ENCODE measurements at places on chromosomes 5 and 9.
A peak's percentile ranks its signal among the peaks of the same experiment; 100 is the strongest.

DNA sequence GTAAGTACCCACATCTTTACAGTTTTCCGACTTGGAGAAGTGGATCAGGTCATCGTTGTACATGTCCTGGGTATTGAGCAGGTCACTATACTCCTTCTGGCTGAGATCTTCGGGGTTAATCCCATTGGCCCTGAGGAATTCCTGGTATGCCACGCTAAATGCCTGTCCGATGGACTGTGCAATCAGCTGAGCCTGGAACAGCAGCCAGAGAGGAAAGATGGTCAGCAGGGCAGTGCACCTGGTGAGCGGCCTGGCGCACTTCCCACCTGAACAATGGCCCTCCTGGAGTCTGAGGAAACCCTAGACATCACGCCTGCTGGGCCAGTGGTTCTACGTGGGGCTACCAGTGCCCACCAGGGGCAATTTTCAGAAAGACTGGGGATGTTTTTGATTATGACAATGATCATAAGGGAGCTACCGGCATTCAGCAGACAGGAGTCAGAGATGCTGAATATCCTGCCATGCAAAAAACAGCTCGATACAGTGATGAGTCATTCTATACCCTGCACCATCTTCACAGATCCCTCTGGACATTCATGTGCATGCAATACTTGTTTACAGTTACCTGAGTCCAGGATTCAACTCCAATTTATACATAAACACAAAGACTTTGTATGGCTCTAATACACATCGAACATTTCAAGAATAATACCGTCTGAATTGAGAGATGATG is 127.2 kb downstream of the ENTREP1 start:
- DNase-seq: peak; percentile 74

DNA sequence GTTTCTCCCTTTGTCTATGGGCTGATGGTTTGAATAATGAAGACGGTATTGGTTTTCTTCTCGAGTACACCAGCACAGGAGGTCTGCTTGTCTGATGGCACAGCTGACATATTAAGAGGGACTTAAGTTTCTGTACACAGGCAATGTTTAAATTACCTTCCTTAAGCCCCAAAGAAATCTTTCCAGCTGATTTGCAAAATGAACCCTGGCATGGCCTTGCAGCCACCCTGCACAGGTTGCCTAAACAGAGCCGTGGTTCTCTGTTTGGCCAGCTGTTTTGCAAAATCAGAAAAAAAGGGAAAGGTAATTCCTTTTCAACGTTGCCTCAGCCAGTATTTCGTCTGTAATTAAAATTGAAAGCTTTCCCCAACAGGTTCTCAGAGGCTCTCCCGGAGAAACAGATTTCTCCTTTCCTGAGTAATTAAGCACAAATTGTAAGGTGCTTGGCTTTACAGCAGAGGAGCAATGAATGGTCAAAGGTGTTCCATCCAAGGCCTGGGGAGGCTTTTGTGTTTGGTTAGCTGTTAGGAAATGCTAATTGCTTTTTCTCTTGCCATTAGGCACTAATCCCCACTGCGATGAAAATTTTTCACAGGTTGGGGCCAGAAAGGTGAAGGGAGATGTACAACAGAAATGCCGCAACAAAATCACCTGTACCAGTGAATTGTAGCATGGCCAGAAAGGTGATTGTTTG is 138.9 kb downstream of the RASEF start:
- DNase-seq: no peak

- DNase-seq: peak; percentile 58
Observed at GRCh38 chr9:16303506-16303905, 567.0 kb downstream of the BNC2 start.

DNA sequence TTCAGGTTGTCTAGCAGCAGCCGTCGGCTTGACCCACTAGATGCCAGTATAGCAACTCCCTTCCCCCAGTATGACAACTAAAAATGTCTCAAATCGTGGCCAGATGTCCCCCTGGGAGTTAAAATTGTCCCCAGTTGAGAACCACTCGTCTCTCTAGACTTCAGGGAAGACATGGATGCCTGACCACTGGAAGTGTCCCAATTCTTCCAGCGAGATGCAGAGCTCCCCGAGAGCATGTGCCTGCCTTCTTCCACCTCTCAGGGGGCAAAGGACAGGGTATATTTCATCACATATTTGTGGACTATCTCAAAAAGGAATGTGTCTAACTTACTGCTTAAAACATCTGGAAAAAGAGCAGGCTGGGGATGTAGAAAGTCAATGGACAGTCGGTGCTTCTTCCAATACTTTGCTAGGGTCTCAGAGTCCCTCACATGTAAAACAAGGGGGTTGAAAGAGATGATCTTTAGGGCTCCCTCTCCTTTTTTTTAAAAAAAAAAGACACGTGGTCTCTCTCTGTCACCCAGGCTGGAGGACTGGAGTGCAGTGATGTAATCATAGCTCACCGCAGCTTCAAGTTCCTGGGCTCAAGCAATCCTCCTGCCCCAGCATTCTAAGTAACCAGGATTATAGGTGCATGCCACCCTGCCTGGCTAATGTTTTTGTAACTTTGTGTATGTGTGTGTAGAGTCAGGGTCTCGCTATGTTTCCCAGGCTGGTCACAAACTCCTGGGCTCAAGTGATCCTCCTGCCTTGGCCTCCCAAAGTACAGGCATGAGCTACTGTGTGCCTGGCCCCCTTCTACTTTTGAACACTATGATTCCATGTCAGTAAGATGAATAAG is 190.6 kb downstream of the DAB2IP start:
- DNase-seq: peak; percentile 35

DNA sequence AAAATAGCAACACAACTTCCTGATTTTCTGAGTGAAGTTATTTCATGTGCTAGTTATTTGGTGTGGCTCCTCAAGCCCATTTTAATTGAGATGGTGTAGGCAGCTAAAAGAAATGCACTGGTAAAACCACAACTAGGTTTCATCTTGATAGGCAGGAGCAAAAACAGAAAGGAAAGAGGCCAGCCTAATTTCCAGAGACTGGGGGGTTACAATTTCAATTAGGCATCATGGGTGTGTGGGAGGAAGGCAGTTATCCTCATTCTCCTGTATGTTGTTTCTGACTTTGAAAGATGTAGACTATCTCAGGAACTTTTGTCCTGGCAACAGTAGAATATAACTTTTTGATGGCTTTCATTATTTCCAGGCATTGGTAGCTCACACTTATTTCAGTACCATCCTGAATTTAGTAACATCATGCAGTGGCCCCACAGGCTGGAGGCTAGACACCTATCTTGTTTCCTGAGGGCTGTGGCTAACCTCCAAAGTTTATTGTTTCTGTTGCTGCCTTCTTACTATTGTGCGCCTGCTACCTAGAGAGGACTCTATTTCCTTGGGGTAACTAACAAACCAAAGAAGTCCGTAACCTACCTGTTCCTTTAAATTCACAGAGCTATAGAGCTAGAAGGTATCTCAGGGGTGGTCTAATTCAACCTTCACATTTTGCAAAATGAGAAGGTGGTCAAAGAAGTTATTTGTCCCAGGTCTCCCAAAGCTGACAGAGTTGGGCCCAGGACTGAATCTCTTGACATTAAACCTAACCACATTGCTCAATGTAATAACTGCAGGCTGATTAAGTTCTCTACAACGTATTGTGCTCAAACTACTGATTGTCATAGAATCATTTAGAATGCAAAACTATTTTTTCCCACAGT is 42.4 kb downstream of the FYB1 start:
- no peak for DNase-seq

- DNase-seq: peak; percentile 76
Observed at GRCh38 chr5:118115791-118116190, 872.6 kb downstream of the DTWD2 start.

DNA sequence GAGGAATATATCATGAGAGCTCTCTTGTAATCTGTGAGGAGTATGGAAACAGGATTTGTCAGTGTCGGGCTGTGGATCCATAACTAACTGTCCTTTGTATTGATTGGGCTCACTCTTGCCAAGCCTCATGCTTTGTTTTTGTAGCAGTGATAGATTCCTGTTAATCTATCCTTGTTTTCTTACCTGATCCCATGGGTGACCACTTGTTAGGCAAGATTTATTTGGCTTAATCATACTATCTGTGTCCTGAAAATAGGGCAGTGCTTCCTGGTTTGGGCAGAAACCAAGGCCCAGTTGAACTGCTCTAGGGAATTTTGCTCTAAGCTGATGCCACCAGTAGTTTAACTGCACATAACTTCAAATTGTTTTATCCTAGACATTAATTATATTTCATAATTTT is 6.1 kb downstream of the NDFIP1 start:
- no peak for DNase-seq

GRCh38 chr9:116403171-116403570 is 249.6 kb downstream of the PAPPA start:
- no peak for DNase-seq

DNA sequence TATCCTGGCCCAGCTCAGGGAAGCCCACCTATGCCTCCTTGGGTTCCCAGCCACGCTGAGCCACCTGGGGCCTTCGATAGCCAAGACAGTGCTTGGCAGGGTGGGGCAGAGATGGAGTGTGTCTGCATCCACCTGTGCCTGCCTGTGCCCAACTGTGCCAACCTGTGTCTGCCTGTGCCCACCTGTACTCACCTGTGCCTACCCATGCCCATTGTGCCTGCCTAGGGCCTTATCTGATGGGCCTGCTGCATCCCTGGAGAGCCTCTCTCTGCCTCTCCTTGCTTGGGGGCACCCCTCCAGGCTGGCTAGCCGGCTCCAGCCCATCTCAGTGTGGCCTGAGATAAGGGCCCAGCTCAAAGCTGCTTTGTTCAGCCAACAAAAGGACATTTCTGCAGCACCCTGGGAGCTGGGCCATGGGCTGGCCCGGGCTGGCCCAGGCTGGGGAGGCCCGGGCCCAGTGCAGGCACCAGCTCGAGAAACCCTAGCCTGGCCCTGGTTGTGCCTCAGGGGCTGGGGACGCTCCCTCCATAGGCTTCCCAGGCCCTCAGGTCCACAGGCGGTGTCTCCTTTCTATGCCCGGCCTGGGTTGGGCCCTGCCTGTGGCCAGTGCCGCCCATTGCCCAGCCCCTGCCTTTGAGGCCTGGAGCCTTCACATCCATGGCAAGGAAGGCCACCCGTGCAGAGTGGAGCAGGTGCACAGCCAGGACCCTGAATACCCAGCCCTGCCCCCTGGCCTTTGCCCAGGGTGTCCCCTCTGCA is 37.3 kb upstream of the NOTCH1 start:
- DNase-seq: no peak

- DNase-seq: no peak
Observed at GRCh38 chr9:96072930-96073329, 197.4 kb downstream of the ERCC6L2 start.

DNA sequence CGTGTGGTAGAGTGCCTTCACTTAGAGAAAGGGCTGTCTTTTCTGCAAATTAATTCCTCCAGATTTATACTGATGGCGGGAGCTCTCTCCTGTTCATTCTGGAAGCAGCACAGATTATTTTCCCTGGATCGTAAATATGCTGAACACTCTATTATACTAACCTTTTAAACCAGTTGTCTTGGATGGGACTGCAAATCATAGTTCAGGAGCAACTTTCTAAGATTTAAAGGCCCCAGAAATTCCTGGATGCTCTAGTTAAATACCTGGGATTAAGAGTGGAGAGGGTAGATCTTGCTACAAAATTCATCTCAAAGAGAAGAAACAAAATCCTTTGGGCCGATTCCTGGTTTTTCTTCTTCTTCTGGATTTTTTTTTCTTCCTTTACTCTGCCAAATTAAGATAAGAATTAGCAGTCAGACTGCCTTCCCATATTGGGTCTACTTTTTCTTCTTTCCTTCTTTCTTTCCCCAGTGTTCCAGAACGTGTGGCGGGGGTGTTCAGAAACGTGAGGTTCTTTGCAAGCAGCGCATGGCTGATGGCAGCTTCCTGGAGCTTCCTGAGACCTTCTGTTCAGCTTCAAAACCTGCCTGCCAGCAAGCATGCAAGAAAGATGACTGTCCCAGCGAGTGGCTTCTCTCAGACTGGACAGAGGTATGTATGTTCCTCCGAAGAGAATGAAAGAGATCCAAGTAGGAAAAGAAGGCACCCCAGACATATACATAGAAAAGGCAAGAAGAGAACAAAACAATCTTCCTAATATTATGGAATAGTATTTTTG is 262.7 kb downstream of the SAXO1 start:
- DNase-seq: no peak

GRCh38 chr5:153445875-153446579 is 44.4 kb upstream of the GRIA1 start:
- DNase-seq: no peak

- no peak for DNase-seq
Observed at GRCh38 chr5:155025895-155026294, 12.3 kb downstream of the KIF4B start.

DNA sequence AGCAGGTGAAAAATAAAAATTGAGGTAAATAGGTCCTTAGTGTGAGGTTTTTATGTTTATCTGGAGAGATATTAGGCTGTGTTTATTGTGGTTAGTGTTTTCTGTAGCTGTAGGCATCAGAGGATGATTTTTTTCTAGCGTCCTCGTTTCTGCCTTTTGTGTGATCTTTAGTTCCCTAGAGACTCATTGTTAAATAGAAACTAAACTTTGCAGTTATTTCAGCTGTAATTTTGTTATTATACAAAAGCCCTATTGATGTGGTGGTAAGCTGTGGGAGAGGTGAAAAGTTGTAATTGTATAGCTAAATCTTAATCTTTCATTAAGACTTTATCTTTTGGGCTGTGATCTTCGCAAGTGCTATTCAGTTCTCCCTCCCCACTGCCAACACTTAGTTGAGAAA is 340.3 kb downstream of the CYLC2 start:
- DNase-seq: no peak

- DNase-seq: no peak
Observed at GRCh38 chr5:177365845-177366527, 8.3 kb downstream of the RGS14 start.

DNA sequence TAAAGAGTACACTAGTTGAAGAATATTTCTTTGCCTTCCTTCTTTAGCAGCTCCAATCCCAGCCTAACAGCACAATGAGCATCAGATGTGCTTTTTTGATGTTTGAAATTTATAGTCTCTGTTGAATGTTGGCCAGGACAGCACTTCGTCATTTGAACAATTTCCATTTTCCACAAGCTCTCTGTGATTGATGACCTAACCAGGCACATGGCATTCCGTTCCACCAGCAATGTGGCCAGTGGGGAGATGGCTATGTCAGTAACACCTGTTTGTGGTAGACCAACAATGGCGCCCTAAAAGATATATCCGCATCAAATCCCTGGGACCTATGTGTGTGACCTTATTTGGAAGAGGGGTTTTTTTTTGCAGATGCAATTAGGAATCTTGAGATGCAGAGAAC is 66.8 kb downstream of the PALM2AKAP2 start:
- no peak for DNase-seq

Measured in islet precursor cell (in vitro differentiated cells).